ENCODE measurements at places on chromosomes 4 and X.

- no peak for DNase-seq
These were observed 19.6 kb downstream of the ATP5ME start for GRCh38 chr4:654503-654845.

DNA sequence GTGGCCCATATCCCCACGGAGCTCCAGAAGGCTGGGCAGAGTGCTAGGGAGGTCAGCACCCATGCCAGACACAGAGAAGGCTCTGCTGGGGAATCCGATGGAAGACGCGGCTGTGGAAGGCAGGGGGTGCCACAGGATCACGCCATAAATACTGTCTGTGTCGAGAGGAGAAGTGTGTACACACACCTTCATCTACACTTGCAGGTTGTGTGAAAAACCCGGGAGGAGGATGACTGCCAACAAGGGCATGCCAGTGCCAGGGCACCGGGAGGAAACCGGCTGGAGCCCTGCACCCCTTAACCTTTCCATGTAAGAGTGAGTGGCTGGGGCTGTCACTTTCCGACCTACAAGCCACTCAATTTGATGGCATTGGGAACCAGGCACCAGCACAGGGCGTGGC, 31.2 kb downstream of the LETM1 start:
- DNase-seq: no peak

DNA sequence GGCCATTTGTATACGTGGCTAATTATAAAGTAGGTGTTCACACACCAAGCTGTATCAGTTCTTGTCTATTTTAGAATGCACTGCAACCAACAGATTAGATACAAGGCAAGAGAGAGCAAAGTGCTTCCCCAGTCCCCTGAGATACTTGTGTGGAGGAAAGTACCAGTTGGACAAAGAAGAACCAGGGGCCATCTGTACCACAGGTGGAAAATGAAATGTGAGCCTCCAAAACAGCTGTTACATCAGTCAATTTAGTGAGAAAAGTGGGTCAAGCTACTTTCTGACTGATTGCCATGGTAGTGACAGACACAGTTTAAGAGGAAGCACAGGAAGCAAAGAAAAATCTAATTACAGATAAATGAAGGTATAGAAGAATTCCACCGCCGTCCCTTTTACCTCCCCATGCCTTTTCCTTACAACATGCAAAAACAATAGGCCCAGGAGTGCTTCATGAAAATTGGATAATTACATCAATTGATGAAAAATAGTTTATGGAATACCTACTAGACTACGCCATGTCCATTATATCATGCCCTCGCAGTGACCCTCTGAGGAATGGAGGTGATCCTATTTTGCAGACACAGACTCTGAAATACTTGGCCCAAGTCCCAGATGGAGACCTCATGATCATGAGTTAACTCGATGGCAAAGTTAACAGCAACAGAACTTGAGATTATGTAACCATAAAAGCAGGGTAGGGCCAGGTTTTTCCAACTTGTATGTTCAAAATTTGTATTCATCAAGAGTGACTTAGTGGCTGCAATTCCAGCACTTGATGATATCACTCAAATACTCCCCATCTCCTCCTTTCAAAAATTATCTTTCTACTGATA, 15.8 kb downstream of the SMPX start:
- DNase-seq: no peak

DNA sequence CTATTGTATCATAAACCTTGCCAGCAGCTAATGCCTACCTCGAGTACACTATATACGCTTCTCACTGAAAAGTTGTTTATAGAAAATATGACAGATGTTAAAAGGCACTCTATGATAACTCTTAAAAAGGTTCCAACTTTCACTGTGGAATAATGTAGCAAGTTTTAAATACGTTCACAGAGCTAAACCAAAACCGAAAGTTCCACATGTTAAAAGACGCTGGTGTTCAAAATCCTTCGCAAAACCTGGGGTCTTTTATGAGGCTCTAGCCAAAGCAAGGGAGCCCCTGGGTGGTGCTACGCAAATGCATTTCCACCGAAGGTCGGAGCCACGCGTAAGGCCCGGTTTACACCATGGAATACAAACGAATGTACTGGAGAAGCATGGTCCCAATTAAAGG, 103.7 kb upstream of the TENM3 start:
- no peak for DNase-seq

DNA sequence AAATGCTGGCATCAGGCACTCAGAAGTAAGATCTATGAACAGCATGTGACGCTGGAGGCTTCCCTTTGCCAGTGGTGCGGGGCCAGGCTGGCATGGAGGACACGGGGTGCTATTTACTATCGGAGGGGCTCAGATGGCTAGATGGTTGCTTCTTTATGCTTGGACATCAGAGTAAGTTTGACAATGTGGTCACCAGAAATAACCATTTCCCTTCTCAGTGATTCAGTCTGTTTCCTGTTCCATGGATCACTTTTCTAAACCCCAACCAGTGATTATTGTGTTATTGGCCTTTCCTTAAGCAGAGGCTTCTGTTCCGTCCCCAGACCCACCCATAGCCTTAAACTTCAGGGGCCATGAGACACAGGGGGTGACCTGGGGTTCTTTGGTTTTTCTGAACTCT, 55.4 kb upstream of the DHX15 start:
- no peak for DNase-seq

DNA sequence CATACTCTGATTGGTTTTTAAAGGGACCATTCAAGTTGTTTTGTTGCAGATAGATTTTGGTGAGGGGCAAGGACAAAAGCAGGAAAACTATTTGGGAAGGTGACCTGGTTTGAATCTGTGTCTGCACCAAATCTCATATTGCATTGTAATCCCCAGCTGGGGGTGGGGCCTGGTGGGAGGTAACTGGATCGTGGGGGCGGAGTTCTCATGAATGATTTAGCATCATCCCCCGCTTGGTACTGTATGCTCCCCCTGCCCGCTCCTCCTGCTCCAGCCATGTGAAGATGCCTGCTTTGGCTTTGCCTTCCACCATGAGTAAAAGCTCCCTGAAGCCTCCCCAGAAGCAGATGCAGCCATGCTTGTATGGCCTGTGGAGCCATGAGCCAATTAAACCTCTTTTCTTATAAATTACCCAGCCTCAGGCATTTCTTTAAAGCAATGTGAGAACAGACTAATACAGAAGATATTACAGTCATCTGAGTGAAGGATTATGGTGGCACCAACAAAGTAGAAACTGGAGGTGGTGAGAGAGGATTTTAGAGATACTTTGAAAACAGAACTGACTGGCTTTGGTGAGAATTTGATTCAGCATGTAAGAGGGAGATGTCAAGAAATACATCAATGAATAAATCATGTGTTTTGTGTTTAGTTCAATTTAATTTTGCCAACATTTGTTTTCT, 14.4 kb downstream of the IL21 start:
- DNase-seq: no peak

Measured in SW 1271 (cell line).